ENCODE measurements at places on chromosomes 13 and 19. TPM values are rescaled to one million over a fixed set of nuclear protein-coding genes. Genes with fewer than 3 reads are reported as not detected.
A peak's percentile ranks its signal among the peaks of the same experiment; 100 is the strongest.

Gene ZNF729
- total RNA-seq: not detected

GRCh38 chr13:97224544-97225300 lies 2.6 kb downstream of the MBNL2 start:
- peak; percentile 25 for DNase-seq

DNA sequence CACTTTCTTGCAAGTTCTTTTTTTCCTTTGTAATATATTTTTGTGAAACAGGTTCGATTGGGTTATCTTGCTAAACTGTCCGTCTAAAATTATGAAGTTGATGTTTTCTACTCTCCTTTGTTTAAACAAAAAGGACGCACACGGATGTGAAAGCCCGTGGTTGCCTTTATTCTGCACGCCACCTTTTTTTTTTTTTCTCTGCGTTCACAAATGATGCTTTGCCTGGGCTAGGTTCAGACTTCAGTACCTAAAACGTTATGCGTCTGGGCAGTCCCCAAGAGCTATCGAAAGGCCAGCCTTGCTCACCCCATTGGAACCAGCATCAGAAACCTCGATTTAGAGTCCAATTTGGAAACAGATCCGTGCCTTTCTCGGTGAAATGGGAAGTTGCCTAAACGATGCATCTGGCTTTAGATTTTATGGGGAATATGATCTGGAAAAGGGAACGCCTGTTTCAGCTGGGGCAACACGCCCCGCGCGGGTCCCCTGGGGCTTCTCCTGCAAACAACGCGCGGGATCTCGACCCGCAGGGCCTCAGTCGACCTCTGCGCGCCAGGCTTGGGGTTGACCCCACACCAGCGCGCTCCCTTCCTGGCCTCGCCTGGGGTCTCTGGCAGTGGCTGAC lies 113.9 kb downstream of the KCNRG start:
- DNase-seq: no peak

DNA sequence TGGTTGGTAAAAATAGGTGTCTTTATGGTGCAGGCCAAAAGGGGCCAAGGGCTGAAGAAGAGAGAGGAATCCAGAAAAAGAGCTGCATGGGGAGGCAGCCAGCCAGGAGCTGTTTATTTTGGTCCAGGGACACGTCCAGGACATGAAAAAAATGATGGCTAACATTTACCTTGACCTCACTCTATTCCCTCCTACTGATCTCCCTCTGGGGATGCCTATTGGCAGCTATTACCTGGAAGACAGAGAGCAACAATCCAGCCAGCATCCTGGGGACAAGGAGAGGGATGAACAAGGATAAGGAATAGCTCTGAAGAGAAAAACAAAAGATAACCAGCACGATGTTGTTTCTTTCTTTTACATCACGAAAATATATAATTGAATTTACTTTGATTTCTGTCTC lies 1599.6 kb downstream of the SLITRK5 start:
- DNase-seq: no peak

Gene CLDN10
- total RNA-seq: not detected

- no peak for DNase-seq
These were observed 30.3 kb upstream of the ZNF492 start for GRCh38 chr19:22603518-22604440.

Gene ZSWIM9
- total RNA-seq: 7.0 TPM

Gene NAXD
- total RNA-seq: 9.4 TPM

Gene SELENOV
- total RNA-seq: not detected

Gene TNFRSF19
- total RNA-seq: 2.3 TPM

DNA sequence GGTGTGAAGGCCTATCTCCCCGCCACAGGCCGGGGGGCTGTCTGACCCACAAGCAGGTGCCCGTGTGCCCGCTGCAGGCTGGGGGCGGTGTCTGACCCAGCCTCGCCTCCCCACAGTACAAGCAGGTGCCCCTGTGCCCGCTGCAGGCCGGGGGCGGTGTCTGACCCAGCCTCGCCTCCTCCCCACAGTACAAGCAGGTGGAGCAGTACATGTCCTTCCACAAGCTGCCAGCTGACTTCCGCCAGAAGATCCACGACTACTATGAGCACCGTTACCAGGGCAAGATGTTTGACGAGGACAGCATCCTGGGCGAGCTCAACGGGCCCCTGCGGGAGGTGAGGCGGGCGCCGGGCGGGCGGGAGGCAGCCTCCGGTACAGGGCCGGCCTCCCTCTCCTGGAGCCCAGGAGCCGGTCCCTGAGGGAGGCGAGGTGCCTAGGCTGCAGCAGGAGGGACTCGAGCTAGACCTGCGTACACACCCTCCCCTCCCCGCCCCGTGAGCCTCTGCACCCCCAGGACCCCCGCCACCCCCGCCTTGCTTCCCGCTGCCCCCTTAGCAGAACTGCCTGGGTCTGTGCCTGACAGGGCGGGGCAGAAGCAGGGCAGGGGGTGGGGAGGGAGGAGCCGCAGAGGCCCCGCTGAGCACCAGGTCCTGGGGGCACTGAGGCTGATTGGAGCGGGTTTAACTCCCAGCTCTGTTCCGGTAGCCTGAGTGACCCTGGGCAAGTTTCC lies 20.6 kb downstream of the HCN2 start:
- DNase-seq: no peak

GRCh38 chr19:46786236-46787039 lies 2.0 kb downstream of the SLC1A5 start:
- peak; percentile 85 for DNase-seq

DNA sequence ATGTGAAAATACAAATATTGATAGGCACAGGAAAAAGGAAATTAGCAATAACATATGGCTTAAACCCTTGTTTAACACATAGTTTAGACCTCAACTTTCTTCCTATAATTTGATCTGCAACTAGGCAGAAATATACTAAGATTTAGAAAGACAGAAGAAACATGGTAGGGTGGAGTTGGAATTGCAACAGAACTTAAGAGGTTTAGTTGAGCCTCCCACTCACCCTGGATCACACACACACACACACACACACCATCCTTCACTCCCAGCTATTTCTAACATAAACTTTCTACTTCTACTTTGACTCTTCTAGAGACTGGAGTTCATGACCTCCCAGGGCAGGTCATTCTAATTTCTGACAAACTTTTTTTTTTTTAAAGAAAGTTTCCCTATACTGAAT lies 47.4 kb downstream of the FLT3 start:
- DNase-seq: no peak

GRCh38 chr13:68304286-68304893 lies 1074.3 kb upstream of the PCDH9 start:
- peak; percentile 15 for DNase-seq

GRCh38 chr13:63690672-63691071 lies 2275.0 kb upstream of the PCDH20 start:
- DNase-seq: no peak

Gene PRSS57
- total RNA-seq: not detected

DNA sequence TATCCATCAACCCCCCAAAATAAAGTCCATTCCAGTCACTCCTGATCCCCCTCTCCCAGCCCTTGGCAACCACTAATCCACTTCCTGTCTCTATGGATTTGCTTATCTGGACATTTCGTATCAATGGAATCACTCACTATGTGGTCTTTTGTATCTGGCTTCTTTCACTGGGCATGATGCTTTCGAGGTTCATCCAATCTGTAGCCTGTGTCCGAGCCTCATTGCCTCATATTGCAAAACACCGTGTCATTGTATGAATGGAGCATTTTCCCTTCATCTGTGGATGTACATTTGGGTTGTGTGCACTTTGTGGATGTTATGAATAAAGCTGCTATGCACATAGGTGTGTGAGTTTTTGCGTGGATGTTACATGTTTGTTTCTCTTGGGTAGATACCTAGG lies 1.4 kb upstream of the FZR1 start:
- no peak for DNase-seq

Gene LAIR1
- not detected for total RNA-seq

DNA sequence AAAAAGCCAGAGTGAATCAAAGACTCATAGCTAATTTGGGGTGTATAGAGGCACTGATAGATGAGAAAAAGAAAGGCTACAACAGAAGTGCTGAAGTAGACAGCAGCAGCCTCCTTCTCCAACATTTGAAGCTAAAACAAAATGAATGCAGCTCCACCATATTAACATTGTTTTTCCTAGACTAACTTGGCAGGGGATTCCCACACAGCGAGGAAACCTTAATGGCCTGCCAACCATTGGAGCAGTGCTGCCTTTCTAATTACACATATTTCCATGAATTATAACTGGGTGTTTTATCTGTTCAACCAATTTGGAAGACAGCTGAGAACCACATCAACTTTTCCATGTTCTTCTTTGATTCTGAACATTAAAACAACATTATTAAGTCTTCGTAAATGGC lies 478.6 kb downstream of the LIG4 start:
- DNase-seq: no peak

DNA sequence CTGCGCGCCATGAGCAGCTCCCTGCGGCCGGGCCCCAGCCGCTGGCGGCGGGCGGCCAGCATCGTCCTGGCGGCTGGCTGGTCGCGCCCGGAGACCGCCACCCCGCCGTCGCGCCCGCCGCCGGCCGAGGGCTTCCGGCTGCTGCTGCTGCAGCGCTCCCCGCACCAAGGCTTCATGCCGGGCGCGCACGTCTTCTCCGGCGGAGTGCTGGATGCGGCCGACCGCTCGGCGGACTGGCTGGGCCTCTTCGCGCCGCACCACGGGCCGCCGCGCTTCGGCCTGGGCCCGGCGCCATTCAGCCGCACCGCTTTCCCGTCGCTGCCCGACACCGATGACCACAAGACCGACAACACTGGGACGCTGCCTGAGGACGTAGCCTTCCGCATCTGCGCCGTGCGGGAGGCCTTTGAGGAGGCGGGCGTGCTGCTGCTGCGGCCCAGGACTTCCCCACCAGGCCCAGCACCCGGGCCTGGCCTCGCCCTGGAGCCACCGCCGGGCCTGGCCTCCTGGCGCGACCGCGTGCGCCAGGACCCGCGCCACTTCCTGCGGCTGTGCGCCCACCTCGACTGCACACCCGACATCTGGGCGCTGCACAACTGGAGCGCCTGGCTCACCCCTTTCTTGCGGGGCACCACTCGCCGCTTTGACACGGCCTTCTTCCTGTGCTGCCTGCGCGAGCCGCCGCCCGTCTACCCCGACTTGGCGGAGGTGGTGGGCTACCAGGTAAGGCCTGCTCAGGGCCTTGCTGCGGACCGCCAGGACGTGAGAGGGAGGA lies 518 bp downstream of the NUDT19 start:
- DNase-seq: peak; percentile 76

Gene GGN
- total RNA-seq: 2.5 TPM

Gene TBXA2R
- not detected for total RNA-seq

DNA sequence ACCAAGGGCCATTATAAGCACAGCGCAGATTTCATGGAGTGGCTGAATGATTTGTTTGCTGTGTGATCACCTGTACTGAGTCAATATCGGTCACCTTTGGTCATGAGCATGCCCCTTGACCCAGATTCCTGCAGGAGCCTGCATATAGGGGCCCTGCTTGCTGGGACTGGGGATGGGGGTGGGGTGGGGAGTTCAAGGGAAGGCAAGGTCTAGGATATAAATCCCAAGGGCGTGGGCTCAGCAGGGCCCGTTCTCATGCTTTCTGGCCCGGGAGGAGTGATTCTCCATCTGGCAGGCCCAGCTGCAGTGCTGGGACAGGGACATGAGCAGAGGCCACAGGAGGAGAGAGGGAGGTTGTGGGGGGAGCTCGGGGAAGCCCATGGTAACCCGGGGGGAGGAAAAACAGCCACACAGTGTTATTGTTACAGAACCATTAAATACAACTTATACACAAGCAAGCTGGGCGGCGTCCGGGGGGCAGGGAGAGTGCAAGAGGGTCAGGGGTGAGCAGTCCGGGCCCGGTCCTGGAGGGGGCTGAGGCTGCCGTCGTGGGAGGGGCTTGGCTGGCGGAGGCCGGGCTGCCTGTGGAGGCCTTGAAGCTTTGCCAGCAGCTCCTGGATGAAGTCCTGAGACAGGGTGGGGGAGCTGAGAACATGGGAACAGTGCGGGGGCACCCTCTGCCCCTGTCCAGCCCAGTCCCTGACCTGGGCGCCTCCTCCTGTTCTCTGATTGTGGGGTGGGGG lies 5.2 kb downstream of the PPP1R14A start:
- DNase-seq: no peak

DNA sequence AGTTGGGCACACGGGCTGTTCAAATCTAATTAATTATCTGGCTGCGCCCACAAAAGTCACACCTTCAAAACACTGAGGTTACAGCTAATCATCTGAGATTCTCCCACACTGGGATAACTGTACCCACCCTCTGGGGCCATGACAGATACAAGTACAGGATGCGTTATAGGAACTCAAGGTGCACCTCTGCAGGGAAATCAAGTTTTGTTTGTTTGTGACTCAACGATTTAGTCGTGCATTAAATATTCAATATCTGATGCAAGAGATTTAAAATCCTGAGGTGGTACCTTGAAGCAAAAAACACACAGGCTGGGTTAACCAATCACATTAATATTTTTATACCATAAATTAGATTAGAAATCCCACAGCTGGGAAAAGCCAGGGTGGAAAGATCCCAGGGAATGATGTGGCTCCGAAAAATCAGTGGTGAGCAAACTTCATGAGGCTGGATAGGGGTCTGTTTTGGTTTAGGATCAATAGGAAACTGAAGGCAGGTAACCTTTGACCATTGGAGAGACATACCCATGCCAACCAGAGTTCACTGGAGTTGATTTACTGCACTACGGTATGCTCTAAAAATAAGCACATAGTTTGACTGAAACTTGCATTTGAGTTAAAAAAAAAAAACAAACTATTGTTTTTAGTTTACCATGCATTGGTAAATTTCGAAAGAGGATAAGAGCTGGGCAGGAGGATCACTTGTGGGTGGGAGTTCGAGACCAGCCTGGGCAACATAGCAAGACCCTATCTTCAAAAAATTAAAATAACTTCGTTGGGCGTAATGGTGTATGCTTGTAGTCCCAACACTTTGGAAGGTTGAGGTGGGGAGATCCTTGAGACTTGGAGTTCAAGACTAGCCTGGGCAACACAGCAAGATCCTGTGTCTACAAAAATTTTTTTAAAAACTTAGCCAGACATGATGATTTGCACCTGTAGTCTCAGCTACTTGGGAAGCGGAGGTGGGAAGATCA lies 23.9 kb upstream of the CEBPG start:
- DNase-seq: no peak

DNA sequence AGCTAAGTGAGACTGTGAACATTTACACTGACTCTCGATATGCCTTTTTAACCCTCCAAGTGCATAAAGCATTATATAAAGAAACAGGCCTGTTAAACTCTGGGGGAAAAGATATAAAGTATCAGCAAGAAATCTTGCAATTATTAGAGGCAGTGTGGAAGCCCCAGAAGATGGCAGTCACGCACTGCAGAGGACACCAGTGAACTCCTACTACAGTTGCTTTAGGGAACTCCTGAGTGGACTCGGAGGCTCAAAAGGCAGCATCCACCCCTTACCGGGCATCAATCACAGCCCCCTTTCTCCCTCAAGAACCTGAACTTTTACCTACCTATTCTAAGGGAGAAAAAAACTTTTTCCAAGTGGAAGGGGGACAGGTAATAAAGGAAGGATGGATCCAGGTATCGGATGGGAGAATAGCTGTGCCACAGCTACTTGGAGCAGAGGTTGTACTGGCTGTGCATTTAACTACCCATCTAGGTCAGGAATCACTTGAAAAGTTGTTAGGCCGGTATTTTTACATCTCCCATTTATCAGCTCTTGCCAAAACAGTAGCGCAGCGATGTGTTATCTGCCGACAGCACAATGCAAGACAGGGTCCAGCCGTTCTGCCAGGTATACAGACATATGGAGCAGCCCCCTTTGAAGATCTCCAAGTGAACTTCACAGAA lies 80.1 kb downstream of the ZNF486 start:
- no peak for DNase-seq

- DNase-seq: no peak
These were observed 28.5 kb downstream of the AP1M1 start for GRCh38 chr19:16226184-16226591.

GRCh38 chr13:67438465-67438864 lies 208.3 kb upstream of the PCDH9 start:
- no peak for DNase-seq

- no peak for DNase-seq
These were observed 108.7 kb upstream of the MBNL2 start for GRCh38 chr13:97113231-97114001.

- no peak for DNase-seq
These were observed 5.9 kb upstream of the MLNR start for GRCh38 chr13:49213997-49214916.

All from Caki2 (cell line).